ENCODE measurements at places on chromosomes 5 and 9.

DNA sequence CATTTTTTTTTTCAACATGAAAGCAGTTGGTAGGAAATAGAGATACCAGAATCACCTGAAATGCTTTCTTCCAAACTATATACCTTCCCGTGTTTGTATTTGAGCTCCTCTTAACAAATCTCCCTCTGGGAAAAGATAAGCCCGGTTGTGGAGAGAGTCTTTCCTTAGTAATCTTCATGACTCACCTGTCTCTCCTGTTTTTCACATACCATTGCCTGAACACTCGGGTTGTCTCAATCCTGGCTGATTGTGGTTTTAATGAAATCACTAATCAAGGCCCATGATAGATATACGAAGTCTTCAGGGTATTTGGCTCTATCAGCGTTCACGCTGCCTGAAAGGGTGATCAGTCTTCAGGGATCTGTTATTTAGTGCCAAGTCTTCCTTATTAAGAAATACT lies 136.7 kb downstream of the MAN2A1 start:
- no peak for DNase-seq

- DNase-seq: no peak
Measured at GRCh38 chr5:14266686-14267085, 123.5 kb downstream of the TRIO start.

GRCh38 chr9:110908894-110909293 lies 129.4 kb downstream of the LPAR1 start:
- no peak for DNase-seq

GRCh38 chr9:103680581-103680980 lies 413.5 kb upstream of the SMC2 start:
- no peak for DNase-seq

DNA sequence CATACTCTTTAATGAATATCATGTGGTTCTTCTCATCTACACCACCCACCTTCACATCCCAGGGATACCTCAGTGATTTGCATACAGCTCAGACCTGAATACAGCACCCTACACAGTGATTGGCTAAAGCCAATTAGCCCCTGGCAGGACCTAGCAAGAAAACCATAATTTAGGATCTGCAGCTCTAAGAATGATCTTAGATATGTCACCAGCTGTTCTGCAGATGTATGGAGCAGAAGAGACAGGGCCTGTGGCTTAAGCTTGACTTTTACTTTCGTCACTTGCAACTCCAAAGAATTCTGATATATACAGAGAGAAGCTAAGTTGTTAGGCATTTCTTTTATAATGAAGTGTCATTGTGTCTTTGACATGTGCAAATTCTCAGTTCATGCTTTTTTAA lies 483.2 kb upstream of the C9orf72 start:
- DNase-seq: no peak

DNA sequence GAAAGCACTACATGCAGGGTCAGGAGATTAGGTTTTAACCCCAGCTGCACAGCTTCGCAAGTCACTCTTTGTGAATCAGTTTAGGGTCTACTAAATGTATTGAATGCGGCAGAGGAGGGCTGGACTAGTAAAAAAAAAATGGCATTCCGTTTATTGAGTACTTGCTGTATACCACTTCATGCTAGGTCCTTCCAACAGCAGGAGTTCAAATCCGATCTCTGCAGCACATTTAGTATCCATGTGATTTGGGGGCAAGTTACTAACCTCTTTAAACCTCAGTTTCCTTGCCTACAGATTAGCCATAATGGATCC lies 204.4 kb downstream of the SNCAIP start:
- no peak for DNase-seq

DNA sequence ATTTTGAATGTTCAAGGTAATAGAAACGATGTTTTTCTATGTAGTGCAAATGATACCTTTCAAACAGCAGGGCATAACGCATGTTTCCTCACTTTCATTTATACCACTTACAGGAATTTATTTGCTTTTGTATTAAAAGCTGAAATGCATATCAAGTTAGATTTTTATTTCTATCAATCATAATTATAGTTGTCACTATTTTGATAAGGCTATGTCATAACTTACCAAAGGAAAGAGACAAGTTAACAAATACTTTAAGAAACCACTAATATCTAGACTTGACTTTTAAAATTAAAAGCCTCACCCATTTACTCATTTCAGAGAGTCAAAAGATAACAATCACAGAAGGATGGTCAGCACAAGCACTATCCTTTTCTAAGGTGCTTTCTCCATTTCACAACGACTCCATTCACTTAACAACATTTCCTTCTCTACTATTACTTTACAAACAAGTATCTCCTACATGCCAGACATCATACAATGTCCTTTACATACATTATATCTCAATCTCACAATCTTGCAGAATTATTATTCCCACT lies 12.6 kb downstream of the ERP44 start:
- no peak for DNase-seq

DNA sequence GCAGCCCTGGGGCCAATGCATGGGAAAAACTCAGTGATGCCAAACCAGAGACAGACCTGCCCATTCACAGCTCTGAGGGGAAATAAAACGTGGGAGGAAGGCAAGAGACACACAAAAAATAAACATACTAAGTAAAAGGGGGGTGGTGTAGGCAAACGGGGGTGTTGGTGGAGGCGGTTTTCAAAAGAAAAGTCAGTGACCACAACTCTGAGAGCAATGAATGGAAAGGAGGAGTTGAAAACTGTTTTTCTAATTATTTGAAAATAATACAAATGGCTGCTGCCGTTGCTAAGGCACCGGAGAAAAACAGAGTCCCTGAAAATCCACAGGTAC lies 293.5 kb downstream of the EFNA5 start:
- DNase-seq: no peak

DNA sequence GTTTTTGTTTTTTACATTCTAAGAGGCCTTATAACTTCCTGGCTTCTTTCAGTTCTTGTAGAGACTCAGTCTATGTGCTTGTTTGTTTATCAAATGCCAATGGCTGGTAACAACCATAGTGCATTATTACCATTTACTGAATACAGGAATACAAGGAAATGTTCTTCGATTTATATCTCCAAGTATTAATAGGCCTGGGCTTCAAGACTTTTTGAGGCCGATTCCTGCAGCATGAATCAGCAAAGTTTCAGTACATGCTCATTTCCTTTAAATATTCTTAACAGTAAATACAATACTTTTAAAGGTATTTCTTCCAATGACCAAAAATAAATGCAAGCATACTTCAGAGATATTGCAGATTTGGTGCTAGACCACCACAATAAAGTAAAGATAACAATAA lies 535.3 kb downstream of the EFNA5 start:
- no peak for DNase-seq

GRCh38 chr9:134007150-134007549 lies 15.0 kb upstream of the VAV2 start:
- DNase-seq: no peak

GRCh38 chr9:73237140-73237539 lies 85.5 kb downstream of the ANXA1 start:
- no peak for DNase-seq

GRCh38 chr5:155587458-155587857 lies 573.9 kb downstream of the KIF4B start:
- DNase-seq: no peak

DNA sequence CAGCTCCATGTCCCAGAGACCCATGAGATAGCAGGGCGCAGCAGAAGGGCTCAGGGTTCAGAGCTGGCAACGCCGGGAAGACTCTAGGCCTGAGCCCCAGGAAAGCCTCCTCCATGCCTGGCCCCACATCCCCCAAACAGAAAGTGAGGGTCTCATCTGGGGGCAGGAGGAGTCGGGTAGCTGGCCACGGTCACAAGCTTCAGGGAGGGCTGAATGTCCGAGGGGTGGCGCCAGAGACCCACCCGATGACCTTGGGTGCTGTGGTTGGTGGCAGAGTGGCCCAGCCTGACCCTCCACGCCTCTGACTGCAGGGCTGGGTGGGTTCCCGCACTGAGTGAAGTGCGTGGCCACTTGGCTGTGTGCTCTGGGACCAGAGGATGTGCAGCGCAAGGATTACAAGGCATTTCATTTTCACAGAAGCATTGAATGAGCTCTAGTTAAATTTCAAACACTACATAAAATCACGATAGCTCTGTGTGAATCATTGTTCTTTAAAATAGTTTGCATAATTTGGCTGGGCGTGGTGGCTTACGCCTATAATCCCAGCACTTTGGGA lies 3.0 kb downstream of the C8G start:
- no peak for DNase-seq

GRCh38 chr5:146084376-146084775 lies 21.0 kb downstream of the PLAC8L1 start:
- no peak for DNase-seq

DNA sequence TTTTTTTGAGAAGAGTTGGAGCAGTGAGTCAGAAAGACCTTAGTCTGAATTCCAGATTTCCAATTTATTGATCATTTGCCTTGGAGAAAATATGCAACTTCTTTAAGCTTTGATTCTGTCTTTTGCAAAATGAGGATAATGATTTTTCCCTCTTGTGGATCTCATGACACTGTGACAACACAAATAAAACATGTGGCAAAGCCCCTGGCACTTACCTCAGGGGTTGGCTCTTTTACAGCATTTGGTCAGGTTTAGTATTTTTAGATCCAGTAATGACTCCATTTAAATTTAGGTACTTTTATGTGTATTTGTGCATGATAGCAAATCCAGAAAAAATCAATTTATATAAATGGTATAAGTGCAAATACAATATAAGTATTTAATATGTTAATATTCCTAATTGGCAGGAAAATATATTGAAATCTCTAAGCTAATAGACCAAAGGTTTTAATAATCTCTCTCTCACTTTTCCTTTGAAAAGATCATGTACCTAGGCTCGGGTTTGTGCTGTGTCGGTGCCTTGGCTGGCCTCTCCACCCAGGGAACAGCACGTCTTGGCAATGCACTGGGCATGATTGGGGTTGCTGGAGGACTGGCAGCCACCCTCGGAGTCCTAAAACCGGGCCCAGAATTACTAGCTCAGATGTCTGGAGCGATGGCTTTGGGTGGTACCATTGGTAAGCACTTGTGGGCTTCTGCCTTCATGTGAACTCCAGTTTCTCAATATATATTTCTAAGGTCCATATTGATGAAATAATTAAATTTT lies 49.7 kb downstream of the NNT start:
- no peak for DNase-seq

GRCh38 chr5:1354576-1354975 lies 9.7 kb upstream of the CLPTM1L start:
- no peak for DNase-seq

DNA sequence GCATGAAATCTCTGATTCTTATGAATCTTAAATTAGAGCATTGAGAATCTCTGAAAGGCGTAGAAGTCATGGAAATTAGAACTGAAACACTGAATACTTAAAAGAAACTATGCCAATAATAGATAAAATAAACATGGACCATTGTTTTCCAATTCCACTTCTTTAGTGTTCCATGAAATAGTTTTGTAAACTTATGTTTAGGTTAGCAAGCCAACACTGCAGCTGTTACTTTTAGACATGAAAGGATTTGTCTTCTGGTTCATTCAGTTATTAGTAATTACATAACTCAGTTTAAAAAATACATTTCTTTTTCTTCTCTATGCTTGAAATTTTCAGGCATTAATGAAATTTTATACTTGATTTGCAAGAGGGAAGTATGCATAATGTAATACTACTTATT lies 733.4 kb upstream of the NUDT12 start:
- DNase-seq: no peak

GRCh38 chr5:167951116-167951515 lies 340.3 kb upstream of the WWC1 start:
- DNase-seq: no peak

DNA sequence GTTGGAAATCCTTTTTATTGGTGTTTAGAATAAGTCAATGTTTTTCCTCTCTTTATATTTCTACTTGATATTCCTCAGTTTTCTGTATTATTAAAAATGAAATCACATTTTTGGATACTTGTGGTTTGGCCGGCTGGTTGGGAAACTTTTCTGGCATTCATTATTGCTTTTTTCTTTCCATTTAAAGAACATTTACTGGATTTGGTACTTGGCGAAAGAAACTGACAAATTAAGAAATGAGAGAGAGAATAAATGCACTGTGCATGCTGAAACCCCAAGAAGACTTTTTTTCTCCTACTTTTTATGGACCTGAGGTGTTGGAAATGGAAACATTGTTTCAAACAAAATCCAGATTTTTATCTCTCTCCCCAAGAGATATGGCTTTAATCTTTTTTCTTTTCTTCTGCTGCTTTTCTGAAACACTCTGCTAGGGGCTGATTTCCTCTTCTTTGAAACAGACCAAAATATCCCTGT lies 128.4 kb downstream of the SNX18 start:
- DNase-seq: no peak

GRCh38 chr5:170791325-170791954 lies 7.9 kb downstream of the GABRP start:
- DNase-seq: no peak

GRCh38 chr9:93161786-93162562 lies 22.0 kb upstream of the WNK2 start:
- no peak for DNase-seq

GRCh38 chr5:39759701-39760100 lies 334.9 kb upstream of the DAB2 start:
- no peak for DNase-seq

DNA sequence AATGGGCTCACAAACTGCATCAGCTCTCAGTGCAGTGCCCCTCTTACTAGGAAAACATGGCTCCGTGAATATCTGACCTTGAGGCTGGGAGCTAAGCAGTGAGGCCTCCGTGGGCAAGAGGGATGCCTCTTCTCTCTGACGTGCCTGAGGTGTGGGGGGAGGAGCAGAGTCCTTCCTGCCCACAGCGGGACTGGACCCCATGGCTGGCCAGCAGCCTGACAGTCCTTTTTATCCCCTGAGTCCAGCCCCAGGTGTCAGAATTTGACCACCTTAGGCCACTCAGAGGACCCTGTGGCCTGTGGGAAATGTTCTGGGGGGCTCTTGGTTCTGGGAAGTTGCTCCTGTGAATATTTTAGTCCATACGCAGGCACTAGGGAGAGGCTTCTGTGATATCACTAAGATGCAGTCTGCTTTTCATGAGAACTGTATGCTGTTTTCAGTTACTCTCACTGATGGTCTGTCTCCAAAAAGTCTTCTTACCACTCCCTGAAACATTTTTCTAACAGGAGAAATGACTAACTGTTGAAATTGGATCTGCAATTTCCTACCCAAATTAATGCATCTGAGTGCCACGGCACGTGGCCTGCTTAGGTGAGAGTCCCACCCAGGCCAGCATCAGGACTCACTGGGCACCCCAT lies 23.4 kb downstream of the ANGPTL2 start:
- no peak for DNase-seq

DNA sequence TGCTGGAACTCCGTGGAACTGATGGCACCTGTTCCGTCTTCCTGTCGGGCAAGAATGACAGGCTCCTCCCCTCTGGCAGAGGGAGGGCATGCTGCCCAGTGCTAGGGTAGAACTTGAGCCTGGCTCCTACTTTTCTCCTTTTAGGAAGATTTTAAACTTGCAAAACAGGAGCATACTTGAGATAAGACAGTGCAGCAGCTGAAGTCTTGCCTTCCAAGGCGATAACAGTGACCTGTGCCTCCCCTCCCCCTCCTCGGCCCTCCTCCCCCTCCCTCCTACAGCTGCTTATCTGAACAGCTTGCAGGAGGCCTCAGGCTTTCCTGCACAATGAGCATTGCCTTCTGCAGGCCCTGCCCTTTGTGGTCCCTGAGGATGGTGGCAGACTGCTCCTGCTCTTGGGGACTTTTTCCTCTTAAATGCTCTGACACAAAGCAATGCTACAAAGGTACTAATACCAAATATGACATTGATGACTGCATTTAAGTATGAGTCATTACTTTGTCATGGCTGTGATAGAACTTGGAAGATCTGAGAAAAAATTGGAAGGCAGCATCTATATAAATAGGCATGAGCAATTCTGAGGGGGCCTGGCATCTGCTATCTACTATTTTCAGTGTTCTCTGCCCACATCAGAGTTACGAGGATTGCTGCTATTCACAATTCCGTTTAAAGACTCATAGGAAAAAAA lies 2.0 kb downstream of the GADD45G start:
- DNase-seq: peak; percentile 81

GRCh38 chr9:93319992-93320500 lies 131.4 kb upstream of the FAM120A start:
- no peak for DNase-seq
